Cerebellar nuclear complex (tissue), 1 donor: ENCODE measurements at places on chromosomes 13 and 19.

DNA sequence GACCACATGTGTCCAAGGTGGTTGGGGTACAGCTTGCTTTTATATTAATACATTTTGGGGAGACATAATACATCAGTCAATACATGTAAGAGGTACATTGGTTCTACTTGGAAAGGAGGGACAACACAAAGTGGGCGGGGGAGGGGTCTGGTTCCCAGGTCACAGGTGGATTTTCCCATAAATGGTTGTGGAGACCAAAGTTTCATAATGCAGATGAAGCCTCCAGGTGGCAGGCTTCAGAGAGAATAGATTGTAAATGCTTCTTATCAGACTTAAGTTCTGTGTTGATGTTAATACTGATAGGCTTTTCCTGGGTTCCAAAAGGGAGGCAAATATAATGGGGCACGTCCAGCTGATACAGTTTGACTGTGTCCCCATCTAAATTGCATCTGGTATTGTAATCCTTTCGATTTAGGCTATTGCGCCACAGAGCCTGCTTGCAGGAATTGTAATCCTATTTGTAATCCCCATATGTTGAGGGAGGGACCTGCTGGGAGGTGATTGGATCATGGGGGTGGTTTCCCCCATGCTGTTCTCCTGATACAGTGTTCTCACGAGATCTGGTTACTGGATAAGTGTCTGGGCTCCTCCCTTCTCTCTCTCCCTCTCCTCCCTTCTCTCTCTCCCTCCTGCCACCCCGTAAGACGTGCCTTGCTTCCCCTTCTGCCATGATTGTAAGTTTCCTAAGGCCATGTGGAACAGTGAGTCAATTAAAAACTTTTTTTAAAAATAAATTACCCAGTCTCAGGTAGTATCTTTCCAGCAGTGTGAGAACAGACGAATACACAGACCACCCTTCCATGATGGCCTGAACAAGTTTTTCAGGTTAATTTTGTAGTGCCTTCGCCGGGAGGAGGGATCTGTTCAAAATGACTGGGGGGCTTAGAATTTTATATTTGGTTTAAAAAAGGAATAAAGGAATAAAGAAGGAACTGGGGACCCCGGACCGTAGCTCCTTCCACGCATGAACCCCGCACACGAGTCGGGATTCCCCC, 44.9 kb downstream of the ZNF823 start:
- DNase-seq = no peak

- DNase-seq = no peak
Measured at GRCh38 chr13:113771709-113772331, 12.8 kb downstream of the TMEM255B start.

DNA sequence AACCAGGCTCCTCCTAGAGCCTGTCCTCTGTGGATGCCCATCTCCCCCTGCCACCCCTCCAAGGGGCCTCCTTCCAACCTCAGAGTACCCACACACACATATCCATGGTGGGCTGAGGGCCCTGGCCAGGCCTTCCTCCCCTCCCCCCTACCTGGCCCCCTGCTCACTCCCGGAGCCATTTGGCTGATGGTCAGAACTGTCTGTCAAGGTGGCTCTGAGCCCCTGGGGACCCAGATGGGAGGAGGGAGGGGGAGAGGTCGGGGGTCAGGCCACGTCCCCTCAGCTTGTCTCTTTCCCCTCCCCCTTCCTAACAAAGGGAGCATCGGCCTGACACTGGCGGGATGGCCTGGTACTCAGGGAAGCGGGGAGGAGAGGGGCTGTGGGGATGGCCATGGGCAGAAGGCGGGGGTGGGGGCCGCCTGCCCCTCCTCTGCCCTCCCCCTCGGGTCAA, 18.7 kb upstream of the POU2F2 start:
- DNase-seq = no peak

DNA sequence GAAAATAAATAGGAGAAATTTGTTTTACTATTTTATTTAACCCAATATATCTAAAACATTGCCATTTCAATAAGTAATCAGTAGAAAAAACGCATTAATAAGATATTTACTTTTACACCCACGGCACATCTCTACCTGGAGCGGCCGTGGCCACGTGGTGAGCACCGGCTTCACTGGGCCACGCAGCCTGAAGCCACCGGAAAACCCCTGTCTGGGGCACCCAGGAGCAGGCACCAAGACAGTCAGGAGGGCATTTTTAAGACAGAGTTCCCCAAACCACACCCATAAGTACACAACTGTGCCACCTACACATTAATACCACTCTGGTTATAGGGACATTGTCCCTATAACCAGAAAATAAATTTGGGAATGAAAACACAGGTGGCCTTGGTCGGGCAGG, 80.9 kb downstream of the SPACA7 start:
- no peak for DNase-seq

DNA sequence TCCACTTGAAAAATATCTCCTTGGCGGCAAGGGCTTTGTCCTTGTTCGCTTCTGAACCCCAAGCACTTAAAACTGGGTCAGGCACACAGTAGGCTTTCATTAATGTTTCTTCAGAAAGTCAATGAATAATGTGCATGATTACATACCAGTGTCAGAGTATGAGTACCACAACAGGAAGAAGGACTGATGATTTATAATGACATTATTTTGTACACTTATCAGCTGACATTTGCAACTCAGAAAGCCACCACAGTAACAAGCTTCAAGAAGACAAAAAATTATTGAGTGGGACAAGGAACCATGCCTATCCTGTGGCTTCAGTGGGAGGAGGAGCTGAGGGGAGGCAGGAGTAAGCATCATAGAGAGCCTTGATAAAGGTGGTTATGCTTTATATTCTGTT, 10.0 kb downstream of the POLR1D start:
- no peak for DNase-seq
